ENCODE measurements at places on chromosomes 6 and 20.
A peak's percentile ranks its signal among the peaks of the same experiment; 100 is the strongest.

GRCh38 chr20:6067763-6068318 is 14.0 kb upstream of the LRRN4 start:
- DNase-seq: no peak

DNA sequence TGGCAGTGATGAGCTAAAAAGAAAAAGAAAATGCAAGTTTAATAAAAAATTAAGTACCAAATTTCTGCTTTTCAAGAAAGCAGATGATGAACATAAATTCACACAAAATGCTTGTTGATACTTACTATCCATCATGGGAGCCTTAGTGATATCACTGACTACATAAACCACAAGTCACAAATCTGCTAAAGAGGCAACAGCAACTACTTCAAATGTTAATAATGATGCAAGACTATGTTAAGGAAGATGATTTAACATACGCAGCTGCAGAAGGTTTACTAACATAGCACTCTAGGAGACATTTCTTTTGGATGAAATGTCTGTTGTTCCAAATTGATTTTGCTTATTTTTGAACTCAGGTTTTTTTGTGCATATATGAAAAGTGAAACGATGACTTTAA is 18.6 kb downstream of the FYN start:
- DNase-seq: no peak

DNA sequence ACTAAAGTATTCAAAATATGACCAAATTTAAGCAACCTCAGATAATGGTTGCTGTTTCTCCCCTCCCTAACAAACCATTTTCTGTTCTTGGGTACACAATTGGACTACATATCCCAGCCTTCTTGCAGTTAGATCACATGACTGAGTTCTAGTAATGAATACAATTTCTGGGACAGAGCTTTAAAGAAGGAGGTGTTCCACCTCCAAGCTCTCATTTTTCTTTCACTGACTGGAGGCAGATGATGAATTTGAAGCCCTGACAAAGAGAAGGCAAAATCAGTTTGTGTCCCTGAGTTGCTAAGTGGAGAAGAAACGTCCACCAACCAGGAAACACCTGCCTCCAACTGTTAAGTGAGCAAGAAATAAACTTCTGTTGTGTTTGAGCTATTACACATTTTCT is 117.2 kb downstream of the LCA5 start:
- no peak for DNase-seq

DNA sequence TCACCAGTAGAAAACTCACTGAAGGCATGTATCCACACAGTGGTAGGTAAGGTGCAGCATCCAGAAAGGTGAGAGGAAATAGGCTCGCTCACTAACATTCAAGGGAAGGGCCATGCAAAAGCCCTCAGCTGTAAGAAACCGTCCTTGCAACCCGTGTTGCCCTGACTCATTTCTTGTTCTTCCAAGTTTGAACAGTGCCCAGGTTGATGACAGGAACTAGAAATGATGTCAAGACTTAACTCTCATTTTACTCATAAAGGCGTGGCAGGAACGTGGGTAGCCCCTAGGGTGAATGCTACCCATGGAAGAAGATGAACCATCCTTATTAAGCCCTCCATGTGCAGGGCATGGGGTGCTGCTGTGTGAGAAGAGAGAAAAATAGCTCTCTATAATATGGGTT is 187.6 kb downstream of the CD83 start:
- no peak for DNase-seq

- peak; percentile 34 for DNase-seq
Observed at GRCh38 chr6:87237804-87238203, 82.4 kb downstream of the ZNF292 start.

GRCh38 chr6:8462169-8462568 is 26.8 kb upstream of the SLC35B3 start:
- no peak for DNase-seq

- DNase-seq: peak; percentile 66
Observed at GRCh38 chr6:90088009-90088408, 193.7 kb downstream of the GJA10 start.

GRCh38 chr6:139149383-139149782 is 14.5 kb downstream of the HECA start:
- DNase-seq: peak; percentile 48

- DNase-seq: no peak
Observed at GRCh38 chr6:141988327-141988726, 144.4 kb upstream of the GJE1 start.

DNA sequence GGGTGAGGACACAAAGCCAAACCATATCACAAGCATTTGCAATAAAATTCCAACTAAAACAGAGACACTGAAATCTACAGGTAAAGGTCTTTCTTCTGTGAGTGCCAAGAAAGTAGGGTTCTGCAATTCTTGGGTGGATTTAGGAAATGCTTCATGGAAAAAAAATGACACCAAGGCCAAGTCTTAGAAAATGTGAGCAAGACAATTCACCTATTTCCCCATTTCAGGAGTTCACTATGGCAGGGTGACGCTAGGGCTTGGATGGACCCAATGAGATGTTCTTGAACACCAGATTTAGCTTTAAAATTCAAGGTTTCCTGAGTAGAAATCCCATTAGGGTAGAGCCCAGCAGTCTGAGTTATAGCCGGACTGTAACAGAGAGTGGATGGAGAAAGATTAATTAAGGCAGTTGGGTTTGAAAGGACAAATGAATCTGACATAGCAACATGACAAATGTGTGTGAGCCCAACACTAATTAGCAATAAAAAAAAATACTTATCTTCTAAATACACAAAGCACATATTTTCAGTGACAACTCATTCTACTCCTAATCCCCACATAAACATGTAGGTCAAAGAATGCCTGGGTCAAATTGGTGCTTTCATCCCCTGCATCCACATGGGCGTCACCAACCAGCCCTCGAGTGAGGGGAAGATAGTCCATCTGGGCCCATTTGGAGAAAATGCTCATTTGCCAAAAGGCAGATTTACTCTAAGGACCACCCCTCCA is 180.4 kb upstream of the JARID2 start:
- no peak for DNase-seq

DNA sequence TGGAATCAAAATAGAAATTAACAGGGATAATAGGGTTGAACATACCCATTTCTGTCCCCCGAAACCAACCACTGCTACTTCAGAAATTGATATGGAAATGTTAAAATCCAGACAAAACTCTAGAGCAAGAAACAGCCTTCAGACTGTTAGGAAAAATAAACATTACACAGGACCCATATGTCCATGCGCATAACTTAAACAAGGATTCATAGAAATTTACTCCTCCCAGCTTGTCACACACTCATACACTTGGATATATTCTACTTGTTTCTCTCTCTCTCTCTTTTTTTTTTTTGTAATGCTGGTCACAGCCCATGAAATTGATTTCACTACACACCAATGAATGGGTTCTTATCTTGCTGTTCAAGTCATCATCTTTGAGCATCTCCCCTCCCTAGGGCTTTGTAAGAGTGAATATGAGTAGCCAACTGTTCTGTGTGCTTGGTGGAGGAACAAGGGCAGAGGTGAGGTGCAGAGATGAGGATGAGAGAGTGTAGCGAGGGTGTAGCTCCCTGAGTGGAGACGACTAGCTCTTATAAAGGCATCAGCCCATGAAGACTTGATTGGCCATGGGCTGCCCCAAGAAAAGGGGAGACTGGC is 61.8 kb upstream of the MLN start:
- DNase-seq: no peak

- DNase-seq: no peak
Observed at GRCh38 chr20:24764794-24765202, 184.3 kb upstream of the CST7 start.

- DNase-seq: no peak
Observed at GRCh38 chr6:42509765-42510164, 54.1 kb upstream of the UBR2 start.

- DNase-seq: no peak
Observed at GRCh38 chr6:26057899-26058298, 29.3 kb upstream of the HFE start.

GRCh38 chr6:79076160-79076559 is 1.9 kb downstream of the PHIP start:
- DNase-seq: peak; percentile 43

DNA sequence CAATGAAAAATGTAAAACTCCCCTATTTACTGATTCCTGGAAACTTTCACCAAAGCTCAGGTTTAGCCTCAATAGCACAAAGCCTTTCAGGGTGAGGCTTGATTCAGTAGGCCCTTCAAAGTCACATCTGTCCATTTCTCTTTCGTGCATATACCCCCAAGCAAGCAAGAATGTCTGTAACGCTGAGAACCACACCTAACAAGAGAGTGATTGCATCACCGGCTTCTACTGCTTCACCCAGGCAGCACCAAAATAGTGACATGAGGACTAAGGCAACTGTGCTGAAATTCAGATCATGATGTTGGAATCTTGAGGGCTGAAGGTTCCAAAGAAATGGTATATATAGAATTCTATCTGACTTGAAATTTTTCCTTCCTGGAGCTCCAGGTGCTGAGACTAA is 26.1 kb downstream of the CGA start:
- no peak for DNase-seq

DNA sequence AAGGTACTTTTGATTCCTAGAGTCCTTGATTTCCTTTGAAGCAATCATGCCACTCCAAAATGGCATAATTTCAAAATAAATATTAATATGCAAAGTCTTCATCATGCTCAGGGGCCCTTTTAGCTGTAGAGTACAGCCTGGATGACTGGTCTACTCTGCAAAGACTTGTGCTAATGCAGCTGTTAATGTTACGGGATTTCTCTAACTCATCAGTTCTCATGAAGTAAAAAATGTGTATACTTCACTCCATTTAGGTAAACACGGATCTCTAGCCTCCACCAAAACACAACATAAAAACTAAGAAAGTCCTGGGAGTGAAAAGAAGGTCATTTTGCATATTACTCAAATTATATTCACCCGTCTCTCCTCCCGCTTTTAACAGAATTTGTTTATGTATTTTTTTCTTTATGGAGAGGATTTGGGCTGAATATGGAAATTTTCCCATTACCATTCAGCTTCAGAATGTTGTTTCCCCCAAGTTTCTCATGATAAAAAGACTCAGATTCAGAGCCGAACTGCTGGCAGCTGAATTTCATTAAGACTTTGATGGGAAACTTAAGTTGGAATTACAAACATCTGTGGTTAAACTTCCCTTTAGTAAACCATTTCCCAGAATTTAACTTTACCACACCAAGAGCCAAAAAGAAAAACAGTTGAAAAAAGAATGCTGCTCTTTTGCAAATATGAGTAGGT is 8.7 kb downstream of the LAMA4 start:
- DNase-seq: peak; percentile 88
